ENCODE measurements at places on chromosomes 1 and 21.

DNA sequence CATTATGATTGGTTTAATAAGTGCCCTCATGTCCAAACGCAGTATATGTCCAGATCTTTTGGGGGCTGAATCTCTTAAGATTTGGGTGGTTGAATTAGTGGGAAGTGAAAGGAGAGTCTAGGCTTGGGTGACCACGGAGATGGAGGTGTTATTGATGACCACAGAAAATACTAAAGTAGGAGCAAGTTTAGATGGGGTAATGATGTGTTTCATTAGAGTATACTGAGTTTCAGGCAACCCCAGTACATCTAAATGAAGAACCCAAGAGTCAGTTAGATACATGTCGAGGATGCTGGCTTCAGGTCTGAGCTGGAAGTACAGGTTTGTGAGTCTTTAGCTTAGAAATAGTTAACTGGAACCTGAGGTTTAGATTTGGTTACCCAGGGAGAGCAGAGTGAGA lies 6.5 kb upstream of the ZZZ3 start:
- DNase-seq: no peak

GRCh38 chr1:164958982-164959768 lies 397.3 kb downstream of the LMX1A start:
- DNase-seq: no peak

DNA sequence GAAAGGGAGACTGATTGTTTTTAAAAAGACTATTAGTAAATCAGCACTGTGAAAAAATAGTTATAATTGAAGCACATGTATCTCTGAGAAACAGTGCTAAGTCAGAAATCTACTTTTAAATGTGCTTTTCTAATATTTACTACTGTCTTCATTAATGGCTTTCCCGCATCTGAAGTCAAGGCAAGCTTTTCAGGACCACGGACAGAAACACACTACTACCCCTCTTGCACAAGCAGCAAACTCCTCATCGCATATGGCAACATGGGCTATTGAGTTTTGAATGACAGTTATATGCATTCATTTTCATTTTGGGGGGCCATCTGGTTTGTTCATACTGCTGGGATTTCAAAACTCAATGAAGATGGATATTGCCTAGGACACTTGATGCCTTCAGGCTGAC lies 433.4 kb upstream of the CAMK1G start:
- no peak for DNase-seq

DNA sequence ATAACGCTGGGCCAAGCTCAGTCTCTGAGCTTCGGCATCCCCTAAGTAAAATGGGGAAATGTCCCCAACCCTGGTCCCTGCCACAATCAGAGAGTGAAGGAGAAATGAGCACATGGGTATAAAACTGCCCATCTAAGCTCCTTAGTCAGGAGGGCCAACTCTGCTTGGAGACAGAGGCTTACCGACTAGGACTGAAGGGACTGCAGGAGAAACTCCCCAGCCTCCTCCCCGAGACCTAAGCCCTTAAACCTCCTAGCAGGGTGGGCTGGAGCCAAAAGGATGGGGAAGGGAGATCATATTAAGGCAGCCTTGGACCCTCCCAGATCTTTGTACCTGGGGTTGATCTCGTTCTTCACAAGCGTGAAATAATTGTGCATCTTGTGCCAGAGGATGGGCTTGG lies 5.5 kb downstream of the ETNK2 start:
- no peak for DNase-seq

- no peak for DNase-seq
Measured at GRCh38 chr1:178451529-178451928, 45.2 kb downstream of the CLEC20A start.

GRCh38 chr1:116413414-116413813 lies 40.4 kb downstream of the ATP1A1 start:
- DNase-seq: no peak

DNA sequence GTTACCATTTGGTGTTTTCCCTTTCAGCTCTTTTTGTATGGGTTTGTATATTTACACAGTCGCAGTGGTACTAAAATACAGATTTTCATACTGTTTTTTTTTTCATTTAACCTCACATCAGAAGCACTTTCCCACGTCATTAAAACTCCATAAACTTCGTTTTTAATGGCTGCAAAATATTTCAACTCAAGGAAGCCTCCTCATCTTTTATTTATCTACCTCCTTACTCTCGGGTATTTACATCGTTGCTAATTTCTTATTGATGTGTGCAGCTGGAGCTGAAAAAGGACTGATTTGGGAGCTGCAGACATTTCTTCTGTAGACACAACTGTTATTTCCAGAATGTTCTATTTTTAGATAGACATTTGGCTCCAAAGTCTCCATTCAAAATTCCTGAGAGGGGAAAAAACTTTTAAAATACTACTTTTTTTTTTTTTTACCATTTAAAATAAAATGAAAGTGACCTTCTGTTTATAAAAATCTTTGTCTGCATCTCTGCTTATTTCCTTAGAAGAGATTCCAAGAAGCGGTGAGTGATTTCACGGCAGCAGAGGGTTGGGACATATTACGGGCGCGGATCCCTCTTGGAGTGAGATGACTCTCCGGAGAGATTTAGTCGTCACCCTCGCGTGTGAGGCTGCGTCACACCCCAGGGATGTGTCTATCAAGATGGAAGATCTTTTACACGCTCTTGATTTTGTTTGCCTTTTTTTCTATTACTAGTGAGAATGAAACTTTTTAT lies 10.1 kb downstream of the RUNX3 start:
- no peak for DNase-seq

- DNase-seq: no peak
Measured at GRCh38 chr1:119329541-119330461, 38.8 kb upstream of the HAO2 start.

DNA sequence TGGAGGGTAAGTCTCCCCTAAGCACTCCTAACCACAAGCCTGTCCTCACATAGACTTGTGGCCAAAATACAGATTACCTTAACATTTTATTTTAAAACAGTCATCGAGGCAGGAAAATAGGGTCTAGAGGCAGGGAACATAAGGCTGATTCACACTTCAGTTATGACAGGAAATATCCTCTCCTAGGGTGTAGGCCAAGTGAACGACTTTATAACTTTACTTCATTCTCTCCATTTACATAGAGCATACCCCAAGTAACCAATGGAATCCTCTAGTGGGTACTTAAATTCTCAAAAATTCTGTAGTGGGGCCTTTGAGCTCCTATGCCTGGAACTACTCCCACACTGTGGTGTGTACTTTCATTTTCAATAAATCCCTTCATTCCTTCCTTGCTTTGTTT lies 113.0 kb downstream of the WDR3 start:
- no peak for DNase-seq

GRCh38 chr1:55416164-55416842 lies 201.1 kb upstream of the USP24 start:
- DNase-seq: no peak

DNA sequence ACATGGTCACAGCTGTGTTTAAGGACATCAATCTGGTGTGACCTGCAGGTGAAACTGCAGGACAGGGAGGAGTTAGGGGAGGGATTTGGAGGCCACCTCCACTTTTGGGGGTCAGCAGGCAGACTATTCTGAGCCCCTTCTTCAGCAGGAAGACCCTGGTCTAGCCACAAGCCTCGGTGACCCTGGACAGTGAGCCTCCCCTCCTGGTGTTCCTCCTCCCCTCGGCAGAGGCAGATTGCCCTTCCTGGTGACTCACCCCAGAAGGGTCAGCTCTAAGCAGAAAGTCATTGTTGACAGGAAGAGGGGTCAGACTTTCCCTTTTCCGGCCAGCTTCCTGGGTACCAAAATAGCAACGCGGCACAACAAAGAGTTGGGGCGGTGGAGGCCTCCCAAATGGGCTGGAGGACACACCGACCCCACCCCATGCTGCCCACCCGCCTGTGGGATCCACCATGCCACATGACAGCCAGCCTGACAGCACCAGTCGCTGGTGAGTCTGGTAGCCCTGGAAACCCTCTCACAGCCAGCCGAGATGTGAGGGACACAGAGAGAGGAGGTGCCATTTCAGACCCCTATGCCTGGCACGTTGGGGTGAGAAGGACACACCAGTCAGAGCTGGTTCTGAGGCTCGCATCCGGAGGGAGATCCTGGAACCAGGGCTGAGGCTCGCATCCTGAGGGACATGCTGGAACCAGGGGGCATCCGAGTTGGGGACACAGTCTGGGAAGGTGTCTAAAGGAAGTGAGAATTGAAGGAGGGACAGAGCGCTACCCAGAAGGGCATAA lies 14.7 kb upstream of the CSF1 start:
- DNase-seq: no peak

DNA sequence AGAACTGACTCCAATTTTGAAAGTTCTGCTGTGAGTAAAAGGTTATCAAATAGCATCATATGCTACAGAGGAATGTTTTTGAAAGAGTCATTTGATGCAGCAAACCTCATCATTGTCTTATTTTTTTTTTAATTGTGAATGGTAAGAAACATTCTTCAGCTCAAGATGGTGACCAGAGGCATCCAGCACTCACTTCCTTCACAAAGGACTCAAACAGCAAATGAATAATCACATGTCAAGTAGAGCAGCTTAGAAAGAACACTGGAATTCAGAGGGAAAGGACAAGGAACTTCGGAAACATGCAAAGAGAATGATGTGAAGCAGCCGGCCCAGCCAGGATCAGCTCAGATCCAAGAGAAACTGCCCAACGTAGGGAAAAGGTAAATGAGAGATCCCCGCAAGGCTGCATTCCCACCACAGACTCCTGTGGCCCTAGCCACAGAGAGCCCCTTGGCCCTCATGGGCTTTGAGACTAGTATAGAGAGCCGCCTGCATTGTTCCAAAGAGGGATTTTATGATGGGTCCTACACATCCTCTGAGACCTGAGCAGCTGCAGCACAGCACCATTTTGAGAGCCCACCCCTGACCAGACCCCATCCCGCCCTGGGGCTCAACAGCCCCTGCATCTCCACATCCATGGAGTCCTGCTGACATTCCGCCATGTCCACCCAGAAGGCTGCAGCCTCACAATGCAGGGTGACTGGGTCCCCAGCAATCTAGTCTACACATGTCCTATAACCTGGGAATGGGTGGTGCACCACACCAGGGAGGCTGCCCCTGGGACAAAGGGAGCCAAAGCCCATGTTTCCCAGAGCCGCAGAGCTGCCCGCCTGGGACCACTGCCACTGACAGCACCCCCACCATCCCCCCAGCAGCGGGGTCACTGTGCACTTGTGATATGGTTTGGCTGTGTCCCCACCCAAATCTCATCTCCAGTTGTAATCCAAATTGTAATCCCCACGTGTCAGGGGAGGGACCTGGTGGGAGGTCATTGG lies 21.2 kb upstream of the UTS2 start:
- no peak for DNase-seq

- DNase-seq: no peak
Measured at GRCh38 chr1:11629184-11630016, 24.8 kb downstream of the FBXO2 start.

GRCh38 chr1:95742591-95743089 lies 508.6 kb downstream of the RWDD3 start:
- no peak for DNase-seq

GRCh38 chr21:42253466-42253865 lies 34.5 kb downstream of the ABCG1 start:
- DNase-seq: no peak

DNA sequence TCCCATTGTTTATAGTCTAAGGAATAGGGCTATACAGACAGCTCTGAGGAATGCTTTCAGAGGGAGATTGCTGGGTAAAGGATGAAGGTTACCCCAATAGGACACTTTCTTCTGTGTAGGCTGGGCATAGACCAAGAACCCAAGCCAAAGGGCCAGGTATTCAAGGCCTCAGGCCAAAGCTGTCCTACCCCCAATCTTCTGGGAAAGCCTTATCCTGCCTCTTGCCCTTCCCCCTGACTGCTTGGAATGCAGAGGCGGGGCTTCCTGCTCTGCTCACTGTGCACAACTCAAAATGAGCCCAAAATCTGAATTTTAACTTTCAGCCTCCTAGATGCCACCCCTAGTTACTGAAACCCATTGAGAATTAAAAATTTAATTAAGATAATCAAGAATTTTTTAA lies 2.2 kb downstream of the OR10Z1 start:
- no peak for DNase-seq

DNA sequence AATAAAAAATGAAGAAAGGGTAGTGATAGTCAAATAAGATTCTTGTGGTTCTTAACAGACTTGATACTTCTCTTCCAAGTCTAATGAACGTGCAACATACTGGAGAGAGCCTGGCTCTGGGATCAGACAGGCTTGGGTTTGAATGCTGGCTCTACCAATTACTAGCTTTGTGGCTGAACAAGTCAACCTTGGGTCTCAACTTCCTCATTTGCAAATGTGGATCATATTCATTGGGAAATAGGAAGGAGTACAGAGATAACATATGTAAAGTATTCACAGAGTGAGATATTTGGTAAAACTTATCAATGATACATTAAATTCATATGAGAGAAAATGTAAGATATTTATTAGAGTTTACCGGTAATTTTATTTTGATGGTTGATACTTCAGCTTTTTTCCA lies 2.0 kb downstream of the EDEM3 start:
- DNase-seq: no peak

DNA sequence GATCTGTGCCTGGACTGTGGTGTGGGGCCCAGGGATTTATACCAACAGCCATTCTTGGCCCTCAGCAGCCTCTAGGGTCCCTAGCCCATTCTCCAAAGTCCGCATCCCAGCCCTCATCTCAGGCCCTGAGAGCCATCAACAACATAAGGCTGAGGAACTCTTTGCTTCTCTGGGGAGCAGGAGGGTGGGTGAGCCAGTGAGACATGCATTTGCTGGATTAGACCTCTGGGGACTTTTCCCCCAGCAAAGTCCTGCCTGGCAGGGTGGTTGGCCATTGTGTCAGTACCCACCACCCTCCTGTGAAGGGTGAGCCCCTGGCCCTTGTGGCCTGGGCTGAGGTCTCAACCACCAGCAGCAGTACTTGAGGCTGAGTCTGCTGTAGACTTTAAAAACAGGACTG lies 24.2 kb upstream of the FAM20B start:
- no peak for DNase-seq

GRCh38 chr1:222096476-222096772 lies 354.5 kb upstream of the DUSP10 start:
- no peak for DNase-seq

- DNase-seq: no peak
Measured at GRCh38 chr1:5507340-5507739, 484.9 kb downstream of the NPHP4 start.

DNA sequence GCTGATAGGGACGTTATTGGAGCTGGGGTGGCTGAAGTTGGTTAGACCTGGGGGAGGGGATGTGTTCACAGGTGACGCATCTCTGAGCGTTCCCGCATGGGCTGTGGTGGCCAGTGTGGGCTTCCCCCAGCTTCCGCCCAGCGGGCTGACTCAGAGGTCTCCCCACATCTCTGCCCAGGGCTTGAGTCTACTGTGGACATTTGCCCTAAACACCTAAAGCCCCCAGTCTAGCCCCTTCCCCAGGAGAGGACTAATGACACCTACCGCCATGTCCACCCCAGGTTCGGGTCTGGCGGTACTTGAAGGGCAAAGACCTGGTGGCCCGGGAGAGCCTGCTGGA lies 2.0 kb downstream of the AGRN start:
- DNase-seq: no peak

GRCh38 chr1:221913351-221913892 lies 171.5 kb upstream of the DUSP10 start:
- DNase-seq: no peak

DNA sequence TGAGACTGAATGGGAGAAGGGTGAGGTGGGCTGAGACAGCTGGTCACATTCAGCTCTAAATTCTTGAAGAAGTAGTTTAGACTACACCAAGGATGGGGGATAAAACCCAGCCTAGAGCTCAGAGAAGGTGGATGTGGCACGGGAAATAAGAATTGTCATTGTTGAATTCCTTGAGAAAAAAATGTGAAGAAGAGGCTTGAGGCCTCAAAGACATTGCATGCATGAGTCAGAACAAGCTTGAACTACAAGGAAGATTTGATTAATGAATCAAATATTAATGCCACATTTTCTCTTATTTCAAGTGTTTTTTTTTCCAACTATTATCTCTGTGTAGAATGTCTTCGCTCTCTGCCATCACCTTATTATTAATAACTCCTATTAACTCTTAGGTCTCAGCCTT lies 58.9 kb downstream of the MAP3K7CL start:
- no peak for DNase-seq

Measured in NCI-H1092 (cell line).